ENCODE measurements at places on chromosomes 6 and 20. TPM values are rescaled to one million over a fixed set of nuclear protein-coding genes. Genes with fewer than 3 reads are reported as not detected.

- no peak for DNase-seq
Observed at GRCh38 chr6:167208819-167209576, 51.2 kb upstream of the GPR31 start.

DNA sequence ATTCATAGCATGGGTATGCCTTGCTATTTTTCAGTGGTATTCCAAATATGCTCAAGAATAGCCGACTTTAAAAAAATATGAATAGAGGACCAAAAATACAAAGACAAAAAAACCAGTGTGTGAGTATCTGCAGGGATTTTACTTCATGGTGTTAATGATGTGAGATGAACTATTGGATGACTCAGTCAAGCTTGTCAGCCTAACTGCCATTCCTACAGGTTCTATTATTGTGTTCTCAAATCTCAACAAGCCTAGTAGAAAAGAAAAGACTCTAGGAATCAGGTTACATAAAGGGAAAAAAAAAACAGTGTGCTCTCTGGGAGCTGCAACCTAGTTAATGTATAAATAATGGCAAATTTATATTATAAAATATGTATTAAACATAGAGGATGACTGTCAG lies 588.4 kb upstream of the BTBD3 start:
- DNase-seq, result no peak

DNA sequence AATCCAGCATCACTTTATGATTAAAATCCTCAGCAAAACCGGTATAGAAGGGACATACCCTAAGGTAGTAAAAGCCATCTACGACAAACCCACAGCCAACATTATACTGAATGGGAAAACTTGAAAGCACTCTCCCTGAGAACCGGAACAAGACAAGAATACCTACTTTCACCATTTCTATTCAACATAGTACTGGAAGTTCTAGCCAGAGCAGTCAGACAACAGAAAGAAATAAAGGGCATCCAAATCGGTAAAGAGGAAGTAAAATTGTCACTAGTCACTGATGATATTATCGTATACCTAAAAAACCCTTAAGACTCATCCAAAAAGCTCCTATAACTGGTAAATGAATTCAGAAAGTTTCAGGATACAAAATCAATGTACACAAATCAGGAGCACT lies 33.3 kb downstream of the BLOC1S5 start:
- no peak for DNase-seq

GRCh38 chr6:170190046-170190445 lies 100.8 kb downstream of the DLL1 start:
- no peak for DNase-seq

- no peak for DNase-seq
Observed at GRCh38 chr6:149271348-149272340, 45.9 kb upstream of the TAB2 start.

DNA sequence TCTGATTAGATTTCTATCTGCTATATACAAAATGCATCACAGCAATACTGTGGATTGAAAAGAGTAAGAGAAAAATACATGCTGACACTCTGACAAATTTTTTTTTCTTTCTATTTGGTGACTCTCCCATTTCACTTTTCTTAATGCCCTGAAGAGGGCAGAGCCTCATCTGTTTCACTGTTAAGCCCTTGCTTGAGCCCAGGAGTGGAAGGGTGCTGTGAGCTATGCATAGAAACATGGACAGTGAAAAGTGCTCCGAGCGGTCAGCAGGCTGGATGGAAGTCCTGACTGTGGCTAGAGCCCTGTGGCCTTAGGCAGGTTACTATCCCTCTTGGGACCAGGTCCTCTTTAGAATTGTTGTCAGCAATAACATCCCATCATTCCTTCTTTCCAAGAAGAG lies 17.4 kb upstream of the CSE1L start:
- DNase-seq, result no peak

- peak; percentile 59 for DNase-seq
Observed at GRCh38 chr6:54717849-54718455, 128.6 kb upstream of the FAM83B start.

- no peak for DNase-seq
Observed at GRCh38 chr6:30931969-30932645, at the start of gene SFTA2. SFTA2 (minus strand) TSS chr6:30932170; CDS start chr6:30932096, 74 bp downstream.

GRCh38 chr6:80622641-80623040 lies 516.2 kb downstream of the BCKDHB start:
- no peak for DNase-seq

GRCh38 chr6:126963077-126963809 lies 155.2 kb upstream of the RSPO3 start:
- DNase-seq, result no peak

GRCh38 chr6:44255105-44255808 lies 2.1 kb downstream of the SLC35B2 start:
- no peak for DNase-seq

Gene CDH26
- 0.86 TPM for total RNA-seq

Gene COL10A1
- not detected for total RNA-seq

Gene GLP1R
- 0.89 TPM for total RNA-seq

Gene SCGN
- not detected for total RNA-seq
